Esophagus squamous epithelium (tissue), 5 donors: ENCODE measurements at places on chromosomes 1 and 21. TPM values are rescaled to one million over a fixed set of nuclear protein-coding genes. Genes with fewer than 3 reads are reported as not detected.

Gene TNFSF4
- total RNA-seq = 0.09 TPM

Gene OR2C3
- not detected for total RNA-seq

Gene KRTAP12-2
- not detected for total RNA-seq

Gene VANGL2
- 7.9 TPM for total RNA-seq

Gene SPRR2F
- 221 TPM for total RNA-seq

Gene NFYC
- 42.0 TPM for total RNA-seq

Gene CXADR
- total RNA-seq = 44.2 TPM

Gene CD101
- total RNA-seq = 3.4 TPM

Gene PDC
- not detected for total RNA-seq

Gene CHML
- 4.7 TPM for total RNA-seq

Gene CLCA4
- total RNA-seq = 135 TPM

Gene FAM72C
- 0.64 TPM for total RNA-seq

Gene LCE6A
- not detected for total RNA-seq

Gene PFKFB2
- 10.3 TPM for total RNA-seq

Gene CHRNB2
- 0.38 TPM for total RNA-seq

Gene B3GALT2
- total RNA-seq = 0.35 TPM

Gene CR1L
- not detected for total RNA-seq

Gene LCE1E
- total RNA-seq = not detected

Gene PCAT6
- 0.92 TPM for total RNA-seq
